ENCODE measurements at places on chromosomes 4 and X.

DNA sequence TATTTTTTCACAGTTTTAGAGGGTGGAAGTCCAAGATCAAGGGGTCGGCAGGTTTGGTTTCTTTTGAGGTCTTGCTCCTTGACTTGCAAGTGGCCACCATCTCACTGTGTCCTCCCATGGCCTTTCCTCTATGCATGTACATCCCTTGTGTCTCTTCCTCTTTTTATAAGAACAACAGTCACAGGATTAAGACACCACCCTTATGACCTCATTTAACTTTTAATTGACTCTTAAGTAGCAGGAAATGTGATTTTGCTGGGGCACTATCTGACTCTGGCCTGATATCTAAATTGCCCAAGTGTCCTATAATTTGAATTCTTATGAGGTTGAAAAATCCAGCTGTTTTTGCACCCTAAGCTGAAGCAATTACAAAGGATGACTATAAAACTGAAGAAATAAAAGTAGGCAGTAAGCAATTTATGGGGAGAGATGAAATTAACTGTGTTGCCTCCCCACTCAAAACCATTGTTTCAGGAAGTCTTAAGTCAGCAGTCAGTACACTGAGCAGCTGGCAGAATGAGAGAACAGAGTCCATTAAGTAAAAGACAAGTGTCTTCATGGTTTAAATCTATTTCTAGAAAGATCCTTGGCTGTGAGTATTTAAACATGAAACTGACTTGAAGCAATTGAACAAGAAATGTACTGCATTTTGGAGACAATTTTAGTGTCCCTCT is 601.3 kb downstream of the SPRY1 start:
- DNase-seq: no peak

- DNase-seq: no peak
Measured at GRCh38 chrX:75132672-75133071, 23.4 kb downstream of the ABCB7 start.

- DNase-seq: no peak
Measured at GRCh38 chr4:176653401-176654220, 139.1 kb downstream of the VEGFC start.

- DNase-seq: no peak
Measured at GRCh38 chr4:36493251-36493650, 211.8 kb downstream of the DTHD1 start.

Measured in kidney glomerular epithelial cell (primary cell).